Mesenchymal stem cell (in vitro differentiated cells and primary cell): ENCODE measurements at places on chromosomes 1 and 21.
A peak's percentile ranks its signal among the peaks of the same experiment; 100 is the strongest.

- H3K27ac ChIP-seq: no peak overlapping the region
- no peaks in the 10 kb centered on the region for H3K4me1 ChIP-seq
- no peak for DNase-seq
Measured at GRCh38 chr1:67338642-67339041, 31.0 kb downstream of the IL12RB2 start.

DNA sequence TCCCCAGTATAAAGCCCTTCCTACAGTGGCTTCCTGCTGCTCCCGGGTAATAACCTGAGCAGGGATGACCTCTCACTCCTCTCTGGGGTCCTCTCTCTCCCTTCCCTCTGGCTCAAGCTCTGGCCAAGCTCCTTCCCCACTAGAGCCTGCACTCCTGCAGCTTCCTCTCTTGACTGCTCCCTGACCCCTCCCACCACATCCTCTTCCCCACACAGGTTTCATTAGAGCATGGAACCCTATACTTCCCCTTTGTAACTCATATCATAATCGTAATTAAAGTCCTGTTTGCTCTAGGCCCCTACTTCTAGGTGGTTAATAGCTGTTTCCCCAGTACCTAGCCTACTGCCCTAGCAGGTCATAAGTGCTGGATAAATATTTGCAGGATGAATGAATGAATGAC is 146.2 kb downstream of the C1orf21 start:
- H3K4me3 ChIP-seq: no peak overlapping the region
- no peak overlapping the region for H3K27ac ChIP-seq
- no peaks in the 10 kb centered on the region for H3K36me3 ChIP-seq
- no peak for DNase-seq

GRCh38 chr1:185325413-185325812 is 8.4 kb upstream of the IVNS1ABP start:
- H3K4me3 ChIP-seq: no peak overlapping the region
- H3K27ac ChIP-seq: no peak overlapping the region
- peak; percentile 73 for DNase-seq
- no peaks in the 10 kb centered on the region for H3K4me1 ChIP-seq
- no peaks in the 10 kb centered on the region for H3K27me3 ChIP-seq

DNA sequence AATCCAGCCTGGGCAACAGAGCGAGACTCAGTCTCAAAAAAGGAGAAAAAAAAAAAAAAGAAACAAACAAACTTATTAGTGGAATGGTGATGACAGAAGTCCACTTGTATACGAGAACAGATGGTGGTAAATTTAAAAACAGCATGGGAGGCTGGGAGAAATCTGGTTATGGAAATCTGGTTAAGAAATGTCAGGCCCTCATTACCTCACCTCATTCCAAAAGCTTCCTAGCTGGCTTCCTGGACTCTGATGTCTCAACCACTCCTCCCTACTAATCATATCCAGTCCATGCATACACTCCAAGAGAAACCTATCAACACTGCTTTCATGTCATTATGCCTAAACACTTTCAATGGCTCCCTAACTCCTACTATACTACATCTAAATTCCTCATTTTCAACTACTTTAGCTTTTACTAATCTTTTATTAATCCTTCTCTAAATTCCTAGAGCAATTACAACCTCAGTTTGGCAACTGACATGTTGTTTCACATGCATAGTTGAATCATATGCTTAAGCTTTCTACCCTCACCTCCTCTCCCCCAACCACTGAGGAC is 52.9 kb downstream of the FOXJ3 start:
- H3K36me3 ChIP-seq: no peaks in the 10 kb centered on the region
- H3K27me3 ChIP-seq: no peaks in the 10 kb centered on the region
- H3K4me3 ChIP-seq: no peak overlapping the region
- H3K27ac ChIP-seq: no peak overlapping the region

DNA sequence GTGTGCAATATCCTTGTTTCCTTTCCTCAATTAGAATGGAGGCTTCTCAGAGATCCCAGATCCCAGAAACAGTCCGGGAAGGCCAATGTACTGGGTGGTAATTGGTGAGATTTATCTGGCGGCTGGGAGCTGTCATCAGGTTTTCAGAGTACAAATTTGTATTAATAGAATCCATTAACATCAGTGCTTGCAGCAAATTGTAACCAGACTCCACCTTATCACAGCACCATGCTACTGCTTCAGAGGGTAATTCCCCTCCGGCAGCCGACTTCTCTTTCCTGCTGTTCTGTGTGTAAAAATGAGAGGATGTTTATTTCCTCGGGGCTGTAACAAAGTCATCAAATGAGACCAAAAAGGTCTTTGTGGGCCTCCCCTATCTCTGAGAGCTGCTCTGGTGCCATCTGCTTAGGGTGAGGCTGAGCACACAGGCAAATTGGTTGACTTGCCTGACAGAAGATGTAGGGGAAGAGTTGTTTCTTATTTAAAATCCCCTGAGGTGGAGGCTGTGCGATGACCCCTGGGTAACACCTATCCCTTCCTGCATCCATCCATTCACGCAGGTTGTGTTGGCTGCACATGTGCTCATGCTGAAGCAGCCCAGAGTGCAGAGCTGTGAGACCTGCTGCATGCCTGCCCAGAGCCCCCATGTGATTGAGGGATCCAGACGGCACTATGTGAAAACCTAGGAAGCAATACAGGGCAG is 19.2 kb downstream of the NFASC start:
- no peaks in the 10 kb centered on the region for H3K27me3 ChIP-seq
- H3K4me3 ChIP-seq: no peak overlapping the region
- no peaks in the 10 kb centered on the region for H3K36me3 ChIP-seq
- no peak overlapping the region for H3K27ac ChIP-seq

GRCh38 chr1:177338376-177338775 is 167.6 kb downstream of the BRINP2 start:
- H3K27me3 ChIP-seq: peaks cover 45% of the 10 kb centered on the region
- H3K27ac ChIP-seq: no peak overlapping the region
- DNase-seq: no peak
- no peaks in the 10 kb centered on the region for H3K36me3 ChIP-seq
- H3K4me1 ChIP-seq: no peaks in the 10 kb centered on the region
- H3K4me3 ChIP-seq: no peak overlapping the region

GRCh38 chr1:79082233-79082632 is 75.7 kb upstream of the ADGRL4 start:
- H3K4me3 ChIP-seq: no peak overlapping the region
- H3K27me3 ChIP-seq: no peaks in the 10 kb centered on the region
- no peak for DNase-seq
- H3K27ac ChIP-seq: no peak overlapping the region

- H3K4me1 ChIP-seq: peaks cover 3% of the 10 kb centered on the region
- no peak overlapping the region for H3K4me3 ChIP-seq
- H3K36me3 ChIP-seq: no peaks in the 10 kb centered on the region
- no peak overlapping the region for H3K27ac ChIP-seq
Measured at GRCh38 chr1:3403388-3404231, 50.9 kb upstream of the ARHGEF16 start.

- H3K36me3 ChIP-seq: no peaks in the 10 kb centered on the region
- H3K27ac ChIP-seq: no peak within 1 kb of the TSS
- H3K27me3 ChIP-seq: peaks cover 54% of the 10 kb centered on the region
Measured at GRCh38 chr1:2003541-2004131, at the start of gene CFAP74. TSS of gene CFAP74 (minus strand) at chr1:2003786. CDS start at chr1:1990956, 12,830 bp downstream.

- no peaks in the 10 kb centered on the region for H3K27me3 ChIP-seq
- no peak overlapping the region for H3K27ac ChIP-seq
- DNase-seq: peak; percentile 45
- H3K4me1 ChIP-seq: peaks cover 17% of the 10 kb centered on the region
- H3K36me3 ChIP-seq: peaks cover 26% of the 10 kb centered on the region
Measured at GRCh38 chr1:155051777-155052398, 772 bp downstream of the ADAM15 start.

DNA sequence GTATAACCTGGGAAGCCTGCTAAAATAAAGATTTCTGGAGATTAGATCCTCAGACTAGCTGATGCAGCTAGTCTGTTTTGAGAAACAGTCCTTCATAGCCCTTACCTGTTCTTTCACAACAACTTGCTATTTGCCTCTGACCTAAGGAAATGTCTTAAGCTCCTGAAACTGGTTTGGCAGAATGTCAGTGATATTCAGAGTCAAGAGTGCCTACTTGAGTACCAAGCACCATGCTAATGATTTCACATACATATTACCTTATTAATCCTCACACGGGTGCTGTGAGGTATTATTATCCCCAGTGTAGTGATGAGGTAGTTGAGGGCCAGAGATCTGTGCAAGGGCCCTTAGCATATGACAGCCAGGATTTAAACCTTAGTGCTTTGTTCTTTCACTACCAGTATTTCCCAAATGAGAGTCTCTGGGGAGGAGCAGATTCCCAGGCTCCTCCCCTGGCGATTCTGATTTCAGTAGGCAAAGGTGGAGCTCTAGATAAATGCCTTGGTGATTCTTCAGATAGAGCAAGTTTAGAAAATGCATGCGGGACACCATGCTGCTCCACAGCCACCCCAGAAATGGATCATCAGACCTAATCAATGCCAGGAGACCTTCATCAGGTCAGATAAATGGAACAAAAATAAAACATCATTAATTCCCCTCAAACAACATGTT is 47.4 kb upstream of the WNT2B start:
- peaks cover 19% of the 10 kb centered on the region for H3K36me3 ChIP-seq
- H3K27me3 ChIP-seq: no peaks in the 10 kb centered on the region
- H3K4me1 ChIP-seq: peaks cover 20% of the 10 kb centered on the region
- H3K27ac ChIP-seq: no peak overlapping the region

DNA sequence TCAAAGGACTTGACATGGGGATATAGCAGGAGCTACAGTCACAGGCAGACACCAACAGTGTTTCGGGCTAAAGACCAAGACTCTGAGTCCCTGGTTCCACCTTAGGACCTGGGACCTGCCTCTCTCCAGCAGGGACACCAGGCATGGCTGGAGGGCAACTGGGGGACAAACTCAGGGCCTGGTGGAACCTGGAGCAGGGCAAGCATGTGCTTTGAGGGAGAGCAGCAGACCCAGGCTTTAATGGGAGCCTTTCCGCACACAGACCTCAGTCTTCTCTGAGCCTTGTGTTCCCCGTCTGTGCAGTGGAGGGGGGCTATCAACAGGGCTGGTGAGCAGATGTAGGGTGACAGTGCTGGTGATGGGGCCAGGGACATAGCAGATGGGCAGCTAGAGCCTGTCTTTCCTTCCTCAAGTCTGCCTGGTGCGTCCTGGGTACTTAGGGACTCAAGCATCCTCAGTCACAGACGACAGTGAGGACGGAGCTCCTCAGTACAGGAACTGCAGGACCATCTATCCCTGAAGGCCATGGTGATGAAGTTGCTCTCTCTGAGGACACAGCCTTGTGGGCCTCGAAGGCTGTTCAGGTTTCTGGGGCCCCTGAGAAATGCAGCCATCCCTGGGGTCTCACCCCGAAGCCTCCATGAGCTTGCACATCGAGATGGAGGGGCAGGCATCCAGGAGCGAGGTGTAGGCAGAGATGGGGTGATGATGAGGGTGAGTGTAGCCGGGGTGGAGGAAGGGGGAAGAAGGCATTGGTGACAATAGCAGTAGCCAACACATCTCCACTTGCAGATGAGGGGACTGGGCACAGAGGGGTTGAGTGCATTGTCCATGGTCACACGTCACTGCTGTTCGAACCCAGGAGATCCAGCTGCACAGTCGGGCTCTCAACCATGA is 593.4 kb downstream of the PTPRU start:
- no peaks in the 10 kb centered on the region for H3K36me3 ChIP-seq
- H3K4me3 ChIP-seq: no peak overlapping the region
- peaks cover 17% of the 10 kb centered on the region for H3K27me3 ChIP-seq
- H3K27ac ChIP-seq: no peak overlapping the region
- H3K4me1 ChIP-seq: no peaks in the 10 kb centered on the region
- no peak for DNase-seq
